ENCODE measurements at places on chromosomes 2 and 18.

DNA sequence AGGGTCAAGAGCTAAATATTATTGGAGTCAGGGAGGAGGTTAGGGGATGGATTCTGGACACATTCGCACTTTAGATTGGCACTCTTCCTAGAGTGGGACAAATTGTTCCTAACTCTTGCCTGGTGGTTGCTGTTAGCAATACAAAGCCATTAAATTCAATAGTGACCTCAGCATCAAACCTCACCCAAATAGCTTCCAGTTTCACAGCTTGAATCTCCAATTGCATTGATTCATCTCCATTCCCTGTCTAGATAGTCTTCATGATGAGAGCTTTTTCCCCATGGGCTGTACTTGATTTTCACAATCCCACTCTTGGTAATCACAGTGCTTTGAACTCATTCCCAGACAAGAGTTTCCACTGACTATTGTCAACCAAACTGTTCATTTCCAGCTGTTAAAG is 585.9 kb upstream of the SYT4 start:
- no peak for DNase-seq

GRCh38 chr2:110874453-110875383 is 142.3 kb downstream of the ACOXL start:
- no peak for DNase-seq

DNA sequence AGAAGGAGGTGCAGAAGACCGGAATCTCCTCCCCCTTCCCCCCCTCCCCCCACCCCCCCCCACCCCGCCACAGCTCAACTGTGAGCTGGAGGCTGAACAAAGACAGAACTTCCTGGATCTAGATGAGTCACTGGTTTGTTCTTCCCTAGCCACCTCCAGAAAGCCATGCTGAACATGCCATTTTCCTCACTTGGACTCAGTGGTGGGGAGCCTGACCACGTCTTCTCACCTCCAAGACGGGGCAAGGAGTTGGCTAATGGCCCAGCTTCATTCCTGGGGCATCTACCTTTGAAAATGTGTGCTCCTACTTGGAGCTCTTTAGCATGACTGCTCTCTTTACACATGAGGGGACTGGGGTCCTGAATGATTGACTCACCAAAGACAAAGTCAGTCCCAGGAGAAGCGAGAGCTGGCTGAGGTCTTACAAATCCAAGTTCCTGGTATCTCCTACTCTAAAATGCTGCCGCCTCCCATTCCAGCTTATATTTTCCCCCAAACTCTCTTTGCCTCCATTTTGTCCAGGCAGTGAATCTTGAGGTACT is 22.6 kb upstream of the FZD5 start:
- no peak for DNase-seq

- DNase-seq: no peak
Measured at GRCh38 chr2:45011121-45011520, 1.9 kb upstream of the SIX2 start.

GRCh38 chr18:55588111-55588869 is at the start of gene TCF4:
Gene TCF4, minus strand, starts transcription at chr18:55588192. Its CDS starts 1,076 bp downstream, at chr18:55587116.
- DNase-seq: no peak

- DNase-seq: no peak
Measured at GRCh38 chr2:213475433-213475832, 191.2 kb downstream of the SPAG16 start.

- no peak for DNase-seq
Measured at GRCh38 chr2:171271971-171272436, 111.3 kb upstream of the TLK1 start.

GRCh38 chr2:28469947-28470535 is 25.8 kb upstream of the PLB1 start:
- DNase-seq: no peak

- DNase-seq: no peak
Measured at GRCh38 chr2:128457006-128457604, 138.4 kb upstream of the HS6ST1 start.

GRCh38 chr2:7262727-7263126 is 345.5 kb downstream of the RNF144A start:
- DNase-seq: no peak

GRCh38 chr2:70725505-70725904 is 42.5 kb downstream of the ADD2 start:
- no peak for DNase-seq

DNA sequence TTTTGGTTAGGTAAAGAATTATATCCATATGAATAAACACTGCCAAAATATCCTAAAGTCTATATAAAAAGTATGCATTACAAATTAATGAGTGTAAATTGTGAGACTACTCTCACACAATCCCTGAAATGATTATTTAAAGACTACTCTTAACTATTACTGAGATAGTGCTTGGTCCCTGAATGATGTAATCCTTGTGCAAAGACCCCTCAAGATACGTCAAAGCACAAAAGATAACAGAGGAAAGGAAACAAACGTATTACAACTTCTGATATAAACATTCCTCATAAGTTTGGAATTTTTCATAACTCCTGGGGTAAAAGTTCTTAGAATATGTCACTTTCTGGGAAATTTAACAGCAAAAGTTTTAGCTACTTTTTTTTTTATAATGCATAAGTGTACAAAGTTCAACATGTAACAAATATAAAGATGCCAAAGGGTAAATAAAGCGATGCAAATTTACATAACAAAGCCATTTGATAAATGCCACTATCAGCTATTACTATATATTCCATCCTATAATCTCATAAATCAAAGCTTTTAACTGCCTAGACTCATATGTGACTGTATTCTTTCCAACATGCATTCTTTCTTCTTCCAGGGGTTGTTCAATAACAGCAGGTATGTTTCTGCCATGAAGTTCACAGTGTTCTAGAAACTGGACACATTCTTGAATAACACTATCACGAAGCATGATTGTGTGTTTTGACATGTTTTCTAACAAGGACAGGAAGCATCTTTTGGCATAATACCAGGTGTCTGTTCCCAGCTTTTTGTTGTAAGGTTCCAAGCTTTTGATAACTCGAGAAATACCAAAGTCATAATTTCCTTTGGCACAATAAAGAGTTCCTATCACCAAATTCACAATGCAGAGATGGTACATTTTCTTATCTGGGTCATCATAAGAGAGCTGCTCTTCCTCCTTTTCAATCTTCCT is 158.0 kb downstream of the AGPS start:
- no peak for DNase-seq

DNA sequence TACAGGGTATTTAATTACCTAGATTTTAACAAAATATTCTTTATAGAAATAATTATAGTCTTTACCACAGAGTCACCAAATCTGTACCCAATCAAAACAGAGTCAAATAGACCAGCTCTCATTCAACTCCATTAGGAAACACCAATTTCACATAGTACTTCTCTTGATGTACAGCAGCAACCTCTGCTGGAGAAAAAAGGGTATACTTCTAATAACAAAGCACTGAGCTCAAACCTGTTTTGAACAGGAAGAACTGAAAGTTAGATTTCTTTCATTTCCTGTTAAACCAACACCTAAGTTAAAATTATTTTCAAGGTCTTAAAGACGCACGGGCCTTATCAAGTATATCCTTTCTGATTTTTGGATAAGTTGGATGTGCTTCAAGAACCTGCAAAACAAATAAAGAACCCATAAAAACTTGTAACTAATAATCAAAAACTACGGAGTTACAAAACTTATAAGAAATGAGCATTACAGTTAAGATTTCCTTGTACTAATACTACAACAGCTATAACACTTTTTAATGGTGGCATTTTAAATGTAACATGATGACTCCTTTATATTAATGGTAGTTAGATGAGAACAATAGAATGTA is 79.0 kb downstream of the TTC21B start:
- DNase-seq: no peak

DNA sequence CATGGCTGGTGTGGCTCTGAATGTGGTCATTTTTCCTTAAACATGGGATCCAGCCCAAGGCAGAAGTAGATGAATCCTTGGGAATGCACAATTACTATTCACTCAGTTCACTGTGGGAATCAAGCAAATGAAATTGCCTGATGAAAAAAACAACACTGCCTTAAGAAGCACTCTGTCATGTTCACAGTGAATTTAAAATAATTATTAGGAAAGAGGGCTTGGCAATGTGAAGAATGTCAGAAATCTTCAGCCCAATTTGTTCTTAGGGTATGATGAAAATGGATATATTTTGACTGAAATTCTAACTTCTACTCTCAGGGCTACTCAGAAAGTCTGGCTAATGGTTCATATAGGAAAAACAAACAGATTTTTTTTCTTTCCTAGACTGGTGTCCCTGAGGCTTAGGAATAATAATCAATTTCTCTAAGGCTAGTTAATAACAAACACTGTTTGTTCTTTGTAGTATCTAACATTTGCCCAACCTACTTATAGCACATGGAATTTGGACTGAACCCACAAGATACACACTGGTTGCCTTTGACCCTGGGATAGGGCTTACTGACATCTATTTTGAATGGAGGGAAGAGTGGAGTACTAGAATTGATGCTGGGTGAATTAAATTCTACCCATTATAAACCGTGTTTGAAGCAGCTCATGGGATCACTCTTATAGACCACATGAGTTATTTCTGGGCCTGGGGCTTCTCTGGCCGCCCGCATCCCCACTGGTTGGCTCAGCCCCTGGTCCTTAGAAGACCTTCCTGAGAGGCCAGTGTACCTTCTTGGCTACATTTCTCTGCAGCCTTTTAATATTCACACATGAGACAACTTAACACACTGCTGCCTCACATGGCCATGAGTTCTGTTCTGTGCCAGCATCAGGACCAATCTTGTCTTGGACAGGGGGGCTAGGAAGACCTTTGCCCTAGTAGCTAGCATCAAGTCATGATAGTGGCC is 8.3 kb upstream of the MRPL33 start:
- no peak for DNase-seq

- no peak for DNase-seq
Measured at GRCh38 chr2:178874529-178875240, 67.5 kb upstream of the TTN start.

DNA sequence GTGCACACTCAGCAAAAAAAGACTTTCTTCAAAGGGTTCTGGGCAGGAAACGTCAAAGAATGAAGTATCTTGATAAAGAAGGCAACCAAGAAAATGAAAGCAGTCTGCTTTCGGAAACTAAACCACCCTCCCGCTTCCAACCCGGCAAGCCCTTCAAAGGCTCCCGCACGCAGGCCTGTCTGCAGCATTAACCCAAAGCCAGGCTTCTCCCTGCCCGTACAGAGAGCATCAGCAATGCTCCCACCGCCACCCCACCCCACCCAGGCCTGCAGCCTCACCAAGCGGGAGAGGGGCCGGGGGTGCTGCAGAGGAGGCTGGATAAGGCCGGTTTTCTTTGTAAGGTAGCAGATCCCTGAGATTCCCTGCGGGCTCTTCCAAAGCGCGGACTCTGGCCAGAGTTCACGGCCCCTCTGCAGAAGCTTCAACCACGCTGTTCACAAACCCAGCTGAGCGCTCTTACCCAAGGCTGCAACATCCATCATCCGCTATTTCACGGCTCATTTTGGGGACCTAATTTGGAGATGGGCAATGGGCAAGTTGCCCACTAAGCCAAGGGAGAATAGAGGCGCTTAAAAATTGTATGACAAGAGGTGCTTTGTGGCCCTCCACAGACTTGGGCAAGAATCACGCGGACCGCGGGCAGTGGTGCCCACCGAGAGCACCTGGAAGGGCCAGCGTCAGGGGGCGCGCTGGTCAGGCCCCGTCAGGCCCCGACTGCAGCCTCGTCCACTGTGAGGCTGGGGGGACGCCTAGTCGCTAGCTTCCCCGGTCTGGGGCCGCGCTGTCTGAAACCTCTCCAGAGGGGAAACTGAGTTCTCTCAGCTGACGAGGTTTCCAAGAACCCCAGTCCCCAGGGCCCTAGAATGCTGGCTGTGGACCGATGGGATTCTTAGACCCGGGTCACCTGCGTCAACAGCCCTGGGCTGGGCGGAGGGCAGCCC is 225.4 kb upstream of the ID2 start:
- peak; percentile 30 for DNase-seq

DNA sequence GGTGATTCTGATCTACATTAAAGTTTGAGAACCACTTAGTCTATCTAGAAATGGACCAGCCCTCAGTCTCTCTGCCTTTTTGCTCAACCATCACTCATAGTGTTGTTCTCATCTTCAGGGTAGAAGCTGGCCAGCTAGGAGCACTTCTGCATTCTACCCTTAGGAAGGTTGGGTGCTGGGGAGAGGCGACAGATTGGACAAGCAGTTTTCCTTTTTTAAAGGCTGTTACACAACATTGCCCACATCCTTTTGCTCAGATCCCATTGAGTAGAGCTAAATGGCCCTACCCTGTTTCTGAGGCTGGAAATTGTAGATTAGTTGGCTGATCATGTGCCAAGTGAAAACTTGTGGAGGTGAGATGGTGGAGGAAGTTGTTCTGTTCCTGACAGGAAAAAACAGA is 35.6 kb downstream of the OSBPL6 start:
- DNase-seq: no peak

GRCh38 chr2:186979439-186980116 is 130.6 kb upstream of the ZSWIM2 start:
- DNase-seq: no peak

DNA sequence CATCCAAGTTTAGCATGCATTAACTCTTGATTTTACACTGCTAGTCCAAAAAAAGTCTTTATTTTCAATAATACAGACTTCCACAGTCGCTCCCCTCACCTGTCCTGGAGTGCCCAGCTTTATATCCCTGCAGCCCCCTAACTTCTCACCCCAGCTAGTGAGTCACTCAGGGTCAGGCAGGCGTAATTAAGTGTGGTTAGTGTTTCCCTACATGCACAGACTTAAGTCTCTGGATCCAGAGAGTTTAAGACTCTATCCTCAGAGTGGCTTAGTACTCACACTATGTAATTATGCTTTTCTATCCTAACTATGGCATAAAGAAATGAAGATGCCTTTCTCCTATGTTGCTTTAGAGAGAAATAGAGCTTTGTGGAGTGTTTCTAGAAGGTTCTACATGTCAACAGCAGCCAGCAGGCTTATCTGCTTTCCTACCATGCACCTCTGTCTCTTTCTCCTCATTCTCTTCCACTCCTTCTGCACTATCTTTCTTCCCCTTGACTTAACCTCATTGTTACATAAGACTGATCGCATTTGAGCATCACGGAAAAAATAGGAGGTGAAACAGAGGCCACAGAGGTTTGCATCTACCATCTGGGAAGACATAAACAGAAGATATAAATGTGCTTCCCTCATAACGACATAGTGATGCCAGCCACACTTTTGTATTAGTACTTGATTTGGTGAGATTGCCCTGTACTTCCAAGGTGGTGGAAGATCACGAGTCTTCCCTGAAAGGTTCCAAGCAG is 34.4 kb upstream of the PMAIP1 start:
- no peak for DNase-seq

GRCh38 chr18:57666818-57667497 is 45.3 kb upstream of the NARS1 start:
- DNase-seq: no peak

DNA sequence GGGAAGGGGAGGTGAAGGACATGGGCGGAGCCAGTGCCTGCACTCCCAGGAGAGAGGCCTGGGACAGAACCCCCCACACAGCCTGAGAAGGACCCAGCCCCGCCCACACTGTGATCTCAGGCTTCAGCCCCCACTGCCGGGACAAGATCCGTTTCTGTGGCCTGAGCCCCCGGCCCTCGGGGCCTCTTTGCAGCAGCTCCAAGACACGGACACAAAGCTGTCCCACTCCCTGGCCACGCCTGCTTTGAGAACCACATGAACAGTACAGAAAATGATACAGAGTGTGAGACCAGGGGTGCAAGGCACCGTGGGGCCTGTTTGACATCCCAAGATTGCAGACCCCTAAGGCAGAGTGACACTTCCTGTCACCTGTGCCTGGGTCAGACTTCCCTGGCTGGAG is 74.5 kb downstream of the TWIST2 start:
- no peak for DNase-seq

Measured in effector CD4-positive, alpha-beta T cell (primary cell).